ENCODE measurements at places on chromosomes 2 and 18.

GRCh38 chr2:143934626-143935481 lies 585.1 kb downstream of the ZEB2 start:
- no peak for DNase-seq

DNA sequence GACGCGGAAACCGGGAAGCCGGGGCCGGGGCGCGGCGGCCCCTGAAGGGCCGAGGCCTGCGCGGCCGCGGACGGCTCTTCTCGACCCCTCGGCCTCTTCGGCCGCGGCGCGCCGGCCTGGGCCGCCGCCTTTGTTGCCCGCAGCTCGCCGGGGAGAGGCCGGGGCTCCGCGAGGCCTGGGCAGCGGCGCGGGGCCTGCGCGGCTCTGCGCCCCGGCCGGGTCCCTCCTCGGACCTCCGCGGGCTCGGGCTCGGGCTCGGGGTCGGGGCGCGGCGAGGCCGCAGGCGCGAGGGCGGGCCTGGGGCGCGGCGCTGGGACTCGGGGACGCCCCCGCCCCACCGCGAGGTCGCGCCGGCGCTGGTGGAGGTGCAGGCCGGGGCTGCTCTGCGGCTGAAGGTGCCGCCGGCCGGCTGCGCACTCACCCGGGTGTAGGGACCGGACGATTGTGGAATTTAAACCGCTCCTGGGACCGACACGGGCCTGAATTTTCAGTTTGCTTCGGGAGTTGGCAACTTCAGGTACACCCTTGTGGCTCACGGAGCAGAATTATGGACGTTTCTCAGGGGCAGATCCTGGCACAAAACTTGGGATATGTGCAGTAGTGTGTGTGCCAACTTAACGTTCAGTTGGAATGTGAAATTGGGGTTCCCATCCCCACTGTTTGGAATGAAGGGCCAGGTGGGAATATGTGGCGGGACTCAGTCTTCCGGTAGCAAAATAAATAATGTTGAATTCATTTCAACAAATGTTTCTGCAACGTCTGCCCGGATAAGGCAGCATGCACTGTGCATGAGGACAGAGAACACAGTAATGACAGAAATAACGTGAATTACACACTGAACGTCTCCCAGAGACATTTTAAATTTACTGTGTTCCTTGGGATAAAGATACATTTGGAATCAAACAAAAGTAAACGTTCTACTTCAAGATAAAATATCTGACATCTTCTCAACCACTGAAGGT lies 787 bp downstream of the SOCS6 start:
- no peak for DNase-seq

DNA sequence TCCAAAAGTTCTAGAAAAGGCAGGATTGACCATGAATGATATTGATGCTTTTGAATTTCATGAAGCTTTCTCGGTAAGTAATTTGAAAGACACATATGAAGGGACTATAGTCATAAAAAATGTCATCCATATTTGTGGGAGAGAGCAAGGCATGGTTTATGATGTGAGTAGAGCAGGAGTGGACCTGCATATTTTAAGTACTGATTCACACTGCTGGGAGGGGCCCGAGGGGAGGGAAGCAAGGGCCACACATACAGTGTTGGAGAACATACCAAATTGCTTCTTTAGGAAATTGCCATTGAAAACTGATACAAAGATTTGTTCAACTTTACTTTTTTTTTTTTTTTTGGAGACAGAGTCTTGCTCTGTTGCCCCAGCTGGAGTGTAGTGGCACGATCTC lies 39.4 kb downstream of the HADHB start:
- DNase-seq, result no peak

DNA sequence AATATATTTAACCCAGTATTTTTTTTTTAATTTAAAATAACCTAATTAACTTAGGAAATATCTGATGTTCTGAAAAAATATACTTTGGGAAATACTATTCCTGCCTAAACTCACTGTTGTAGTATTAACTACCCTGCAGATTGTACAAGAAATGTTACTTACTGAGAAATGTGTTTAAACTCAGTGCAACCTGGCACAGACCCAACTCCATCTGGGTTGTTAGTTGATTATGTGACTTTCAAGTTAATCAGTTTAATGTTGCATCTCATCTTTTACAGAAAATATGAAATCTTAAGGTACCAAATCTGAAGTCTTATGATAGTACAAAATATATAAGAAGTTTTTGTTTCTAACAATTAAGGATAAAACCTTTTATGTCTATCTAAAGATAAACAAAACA lies 27.3 kb downstream of the VAPA start:
- DNase-seq, result no peak

GRCh38 chr18:34483198-34483597 lies 226.9 kb upstream of the DTNA start:
- no peak for DNase-seq

GRCh38 chr2:218218268-218219185 lies 1.5 kb downstream of the ARPC2 start:
- no peak for DNase-seq

DNA sequence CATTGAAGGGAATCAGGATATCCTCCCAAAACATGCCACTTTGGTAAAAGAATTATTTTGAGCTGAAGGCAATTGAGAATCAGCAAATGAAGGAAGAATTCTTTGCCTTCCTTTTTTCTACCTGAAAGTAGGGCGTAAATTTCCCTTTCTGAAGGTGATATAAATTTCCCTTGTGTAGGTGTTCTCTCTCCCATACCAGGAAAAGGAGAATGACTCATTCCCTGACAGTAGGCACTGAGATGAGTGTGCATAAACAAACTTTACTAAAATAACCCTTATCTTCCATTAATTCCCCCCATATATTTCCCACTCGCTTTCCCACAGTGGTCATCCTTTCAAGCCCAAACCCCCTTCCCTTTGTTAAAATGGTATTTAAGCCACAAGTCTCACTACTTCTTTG lies 1339.0 kb downstream of the LRP1B start:
- DNase-seq, result no peak
